Hypothalamus (tissue), 51 donors: ENCODE measurements at places on chromosomes 12 and 14.

- no peak for DNase-seq
These were observed 6.9 kb upstream of the NUDT14 start for GRCh38 chr14:105187935-105188524.

DNA sequence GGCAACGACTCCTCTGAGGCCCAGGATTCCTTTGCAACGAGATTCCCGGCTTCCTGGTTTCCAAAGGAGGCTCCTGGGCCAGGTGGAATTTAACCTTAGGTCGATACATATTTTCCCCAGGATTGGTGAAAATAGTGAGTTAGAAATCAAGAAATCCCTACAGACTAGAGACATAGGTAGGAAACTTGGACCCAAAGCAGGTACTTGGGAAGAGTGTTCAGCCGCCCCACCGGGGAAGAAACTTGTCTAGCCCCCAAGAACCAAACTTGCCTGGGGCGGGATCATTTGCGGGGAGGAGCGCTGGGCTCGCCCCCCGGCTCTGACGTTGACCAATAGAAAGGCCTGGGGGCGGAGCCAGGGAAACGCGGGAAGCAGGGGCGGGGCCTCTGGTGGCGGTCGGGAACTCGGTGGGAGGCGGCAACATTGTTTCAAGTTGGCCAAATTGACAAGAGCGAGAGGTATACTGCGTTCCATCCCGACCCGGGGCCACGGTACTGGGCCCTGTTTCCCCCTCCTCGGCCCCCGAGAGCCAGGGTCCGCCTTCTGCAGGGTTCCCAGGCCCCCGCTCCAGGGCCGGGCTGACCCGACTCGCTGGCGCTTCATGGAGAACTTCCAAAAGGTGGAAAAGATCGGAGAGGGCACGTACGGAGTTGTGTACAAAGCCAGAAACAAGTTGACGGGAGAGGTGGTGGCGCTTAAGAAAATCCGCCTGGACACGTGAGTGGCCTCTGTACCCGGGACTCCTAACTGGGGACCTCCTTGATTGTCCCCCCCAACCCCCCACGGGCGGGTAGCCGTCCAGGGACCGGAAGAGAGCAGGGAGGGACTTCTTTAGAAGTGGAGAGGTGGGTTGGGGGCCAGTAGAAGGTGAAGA is at the start of gene CDK2:
CDK2 (plus strand) TSS at position 423 of the 874 bp plus-strand sequence; CDS start at position 602, 179 bp downstream.
- peak; percentile 21 for DNase-seq

DNA sequence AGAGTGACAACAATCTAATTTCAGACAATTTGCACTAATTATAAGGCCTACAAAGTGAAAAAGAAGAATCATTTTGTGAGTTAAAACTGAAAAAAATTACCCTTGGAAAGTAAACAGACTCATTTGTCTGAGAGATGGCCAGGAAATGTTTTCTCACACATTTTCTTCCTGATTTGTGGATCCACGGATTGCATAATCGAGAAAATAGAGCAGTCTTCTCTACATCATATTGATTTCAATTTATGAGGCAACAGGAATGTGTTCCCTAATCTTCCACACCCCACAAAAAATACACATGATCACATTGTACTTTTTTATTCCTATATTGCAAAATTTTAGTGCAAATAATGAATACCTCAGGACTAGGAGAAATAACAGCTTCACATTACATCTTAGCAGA is 160.8 kb downstream of the CCER1 start:
- no peak for DNase-seq

DNA sequence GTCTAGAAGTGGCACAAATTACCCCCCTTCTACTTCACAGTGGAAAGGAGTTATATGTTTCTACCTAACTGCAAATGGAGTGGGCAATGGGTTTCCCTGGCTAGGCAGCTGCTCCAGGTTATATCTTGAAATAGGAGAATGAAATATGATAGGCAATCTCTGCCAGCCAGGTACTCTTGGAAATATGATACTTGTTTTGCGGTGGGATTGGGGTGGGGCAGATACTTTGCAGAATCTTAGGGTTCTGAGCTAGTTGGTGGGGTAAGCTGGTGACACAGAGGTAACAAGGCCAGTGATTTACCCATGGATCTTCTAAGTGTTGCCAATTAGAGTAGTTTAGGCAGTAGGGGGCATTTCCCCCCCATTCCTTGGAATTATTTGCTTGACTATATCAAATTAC is 140.1 kb downstream of the ATP23 start:
- DNase-seq: no peak
